ENCODE measurements at places on chromosomes 16 and 17. TPM values are rescaled to one million over a fixed set of nuclear protein-coding genes. Genes with fewer than 3 reads are reported as not detected.

Gene HES7
- total RNA-seq, result 0.09 TPM

Gene SCNN1B
- total RNA-seq, result 24.2 TPM

Gene SPIRE2
- 2.1 TPM for total RNA-seq

Gene TP53TG3B
- not detected for total RNA-seq

Gene BCAR1
- 300 TPM for total RNA-seq

Gene MAP1LC3B
- 44.8 TPM for total RNA-seq

Gene CNTNAP4
- not detected for total RNA-seq

Gene MT4
- total RNA-seq, result not detected

Gene CCL14
- total RNA-seq, result 24.2 TPM

Gene KRT40
- not detected for total RNA-seq

DNA sequence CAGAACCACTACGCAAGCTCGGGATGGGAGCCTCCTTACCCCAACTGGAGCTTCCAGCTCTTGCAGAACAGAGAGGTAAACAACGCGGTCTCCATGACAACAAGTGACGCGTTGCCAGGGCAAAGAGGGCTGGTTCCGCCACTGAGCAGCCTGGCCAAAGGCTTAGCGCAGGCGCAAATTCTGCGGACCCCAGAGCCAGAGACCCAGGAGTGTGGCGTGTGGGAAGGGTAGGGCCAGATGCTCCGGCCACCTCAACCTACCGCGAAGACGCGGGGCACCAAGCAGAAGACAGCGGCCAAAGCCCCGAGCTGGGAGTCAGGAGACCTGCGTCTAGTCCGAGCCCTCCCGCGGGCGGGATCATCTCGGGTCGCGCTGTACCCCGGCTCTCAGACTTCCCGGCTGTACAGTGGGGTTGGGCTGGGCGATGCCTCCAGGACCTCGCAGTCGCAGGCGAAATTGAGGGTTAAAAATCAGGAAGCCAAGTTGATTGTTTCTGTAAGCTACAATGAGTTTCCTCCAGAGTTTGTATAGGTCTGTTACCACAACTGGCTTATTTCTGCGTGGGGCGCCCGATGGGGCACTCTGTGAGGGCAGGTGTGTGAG is at the start of gene TEKT1:
Gene TEKT1 (minus strand): TSS at position 69 of the 603 bp plus-strand sequence. CDS start 1,353 bp downstream, outside the sequence.
- DNase-seq, result peak; percentile 79

GRCh38 chr16:10883004-10883403 is 6.0 kb downstream of the CIITA start:
- DNase-seq, result no peak

DNA sequence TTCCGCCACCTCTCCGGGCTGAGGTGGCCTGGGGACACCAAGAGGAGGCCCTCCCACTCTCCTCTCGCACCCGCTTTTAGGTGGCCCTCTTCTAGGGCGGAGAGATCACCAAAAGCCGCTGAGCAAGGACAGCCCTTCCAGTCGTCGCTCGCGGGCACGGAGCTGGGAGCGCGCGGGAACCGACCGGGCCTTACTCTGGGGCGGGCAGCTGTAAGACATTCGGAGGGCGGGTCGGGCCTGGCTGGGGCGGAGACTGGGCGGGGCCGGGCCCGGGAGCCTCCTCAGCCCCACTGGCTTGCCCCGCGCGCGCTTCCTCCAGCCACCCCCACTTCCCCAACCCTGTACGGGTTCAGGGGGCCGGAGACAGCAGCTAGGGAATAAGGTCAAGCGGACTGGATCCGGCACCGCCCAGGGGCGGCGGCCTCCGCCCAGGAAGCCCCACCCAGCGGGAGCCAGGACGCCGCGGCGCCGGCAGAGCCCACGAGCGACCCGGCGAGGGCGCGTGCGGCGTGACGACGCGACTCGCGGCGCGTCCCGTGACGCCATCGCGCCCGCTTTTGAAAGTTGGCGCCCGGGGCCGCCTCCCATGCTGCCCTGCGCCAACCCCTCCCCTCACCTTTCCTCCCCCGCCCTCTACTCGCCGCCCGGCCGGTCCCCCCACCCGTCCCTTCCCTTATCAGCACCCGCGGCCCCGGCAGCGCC is 351 bp upstream of the CTCF start:
- peak; percentile 98 for DNase-seq

GRCh38 chr16:69055008-69055407 is 50.4 kb upstream of the HAS3 start:
- no peak for DNase-seq

DNA sequence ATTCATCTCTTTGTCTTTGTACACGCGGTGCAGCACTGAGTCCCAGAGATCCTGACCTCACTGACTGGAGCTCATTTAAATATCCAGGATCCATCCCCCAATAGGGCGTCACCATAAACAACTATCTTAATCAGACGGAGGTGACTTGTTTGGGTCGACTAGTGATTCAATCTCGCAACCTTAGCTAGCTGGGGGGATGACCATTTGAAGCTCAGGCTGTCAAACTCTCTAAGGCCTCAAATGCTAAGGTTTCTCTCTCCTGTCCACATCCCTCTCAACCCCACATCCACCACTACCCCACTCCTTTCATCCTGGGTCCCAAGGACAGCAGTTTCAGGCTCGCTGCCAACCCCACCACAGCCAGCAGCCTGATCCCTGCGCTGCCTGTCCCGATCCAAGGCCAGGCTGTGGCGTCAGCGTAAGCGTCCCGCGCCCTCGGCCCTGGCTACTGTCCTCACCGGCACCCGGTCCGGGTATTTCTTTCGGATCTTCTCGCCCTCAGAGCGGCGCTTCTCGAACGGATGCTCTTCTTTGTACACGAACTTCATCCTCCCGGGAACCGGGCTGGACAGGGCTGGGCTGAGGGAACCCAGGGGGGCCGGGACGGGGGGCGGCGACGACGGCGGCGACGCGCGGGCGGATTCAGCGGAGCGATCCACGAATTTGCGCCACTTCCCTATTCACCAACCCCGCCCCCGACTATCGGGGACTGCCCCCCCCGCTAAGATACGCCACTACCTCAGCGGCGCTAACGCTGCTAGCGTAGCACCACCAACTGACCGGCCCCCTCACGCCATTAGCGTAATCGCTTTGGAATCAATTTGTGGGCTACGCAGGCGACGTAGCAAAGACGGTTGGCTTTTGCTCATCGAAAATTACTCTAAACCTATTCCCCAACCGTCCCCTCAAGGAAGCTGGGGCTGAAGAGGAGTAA is at the start of gene GABARAP:
Gene GABARAP (minus strand): TSS at position 667 of the 934 bp plus-strand sequence. CDS start 119 bp downstream, at position 548.
- DNase-seq, result peak; percentile 94

GRCh38 chr17:796609-797008 is 14.5 kb downstream of the MRM3 start:
- DNase-seq, result no peak

DNA sequence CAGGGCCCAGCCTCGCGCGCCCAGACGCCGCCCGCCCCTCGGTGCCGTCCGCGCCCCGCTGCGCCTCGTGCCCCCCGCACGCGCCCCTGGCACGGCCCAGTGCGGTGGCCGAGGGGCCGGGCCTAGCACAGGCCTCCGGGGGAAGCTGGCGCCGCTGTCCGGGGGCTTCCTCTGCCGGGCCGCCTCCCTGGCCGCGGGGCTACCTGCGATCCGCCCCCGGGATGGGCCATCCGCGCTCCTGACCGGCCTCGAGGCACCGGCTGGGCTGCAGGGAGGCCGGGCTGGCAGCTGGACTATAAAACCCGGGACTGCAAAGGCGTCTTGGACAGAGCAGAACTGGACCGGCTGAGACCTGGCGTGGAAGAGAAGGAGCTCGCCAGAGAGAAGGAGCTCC is 783 bp downstream of the BHLHA9 start:
- DNase-seq, result no peak

- no peak for DNase-seq
These were observed 451.3 kb downstream of the PMP22 start for GRCh38 chr17:14813649-14814370.
